ENCODE measurements at places on chromosomes 4 and X.

- no peak for DNase-seq
Observed at GRCh38 chr4:8517946-8518345, 62.2 kb upstream of the GPR78 start.

- DNase-seq = peak; percentile 8
Observed at GRCh38 chrX:17860811-17861488, at the start of gene RAI2. Gene RAI2, minus strand, starts transcription at chrX:17861298. Its CDS starts 59,288 bp downstream, at chrX:17802010.

GRCh38 chr4:178415925-178416324 is 973.7 kb upstream of the AGA start:
- no peak for DNase-seq

GRCh38 chr4:13054420-13054970 is 429.6 kb downstream of the RAB28 start:
- no peak for DNase-seq

GRCh38 chrX:140766024-140766611 is 56.6 kb downstream of the LINC00632 start:
- peak; percentile 41 for DNase-seq

GRCh38 chr4:169315530-169316343 is 45.0 kb upstream of the SH3RF1 start:
- DNase-seq = no peak

- DNase-seq = no peak
Observed at GRCh38 chr4:126364311-126364911, 1049.7 kb downstream of the FAT4 start.
